ENCODE measurements at places on chromosomes 5 and 9.

DNA sequence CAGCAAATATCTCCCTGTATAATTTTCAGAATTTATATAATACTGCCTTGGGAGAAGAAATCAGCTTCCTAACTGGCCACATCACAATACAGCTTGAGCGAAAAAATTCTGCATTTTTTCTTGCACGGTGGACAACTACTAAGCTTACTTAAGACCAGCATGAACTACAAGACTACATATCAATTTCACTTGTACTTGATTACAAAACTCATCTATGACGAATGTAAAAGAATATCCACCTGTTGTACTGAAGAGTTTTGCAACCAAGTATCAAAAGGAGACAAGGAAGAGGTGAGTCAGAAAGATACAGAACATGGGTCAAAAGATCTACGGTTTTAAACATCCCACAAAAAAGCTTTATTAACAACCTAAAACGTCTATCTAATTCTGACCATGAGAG is 279.4 kb downstream of the BNC2 start:
- no peak for DNase-seq

DNA sequence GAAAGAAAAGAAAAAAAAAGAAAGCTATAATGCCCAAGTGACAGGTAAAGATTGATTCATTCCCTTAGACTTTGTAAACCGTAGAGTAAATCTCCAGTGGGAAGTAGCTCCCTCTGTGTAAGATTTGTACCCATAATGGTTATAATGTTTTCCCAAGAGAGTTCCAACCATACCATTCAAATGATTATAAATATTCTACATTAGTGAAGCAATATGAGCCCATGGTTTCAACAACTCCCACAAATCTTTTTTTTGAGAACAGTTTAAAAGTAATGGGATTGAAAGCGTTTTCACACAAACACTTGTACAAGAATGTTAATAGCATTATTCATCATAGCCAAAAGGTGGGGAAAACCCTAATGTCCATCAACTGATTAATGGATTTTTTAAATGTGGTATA is 58.0 kb downstream of the GRAMD2B start:
- no peak for DNase-seq

GRCh38 chr9:101028346-101029314 is at the start of gene PLPPR1:
TSS of gene PLPPR1 (plus strand) at chr9:101028727.
- DNase-seq, result no peak

DNA sequence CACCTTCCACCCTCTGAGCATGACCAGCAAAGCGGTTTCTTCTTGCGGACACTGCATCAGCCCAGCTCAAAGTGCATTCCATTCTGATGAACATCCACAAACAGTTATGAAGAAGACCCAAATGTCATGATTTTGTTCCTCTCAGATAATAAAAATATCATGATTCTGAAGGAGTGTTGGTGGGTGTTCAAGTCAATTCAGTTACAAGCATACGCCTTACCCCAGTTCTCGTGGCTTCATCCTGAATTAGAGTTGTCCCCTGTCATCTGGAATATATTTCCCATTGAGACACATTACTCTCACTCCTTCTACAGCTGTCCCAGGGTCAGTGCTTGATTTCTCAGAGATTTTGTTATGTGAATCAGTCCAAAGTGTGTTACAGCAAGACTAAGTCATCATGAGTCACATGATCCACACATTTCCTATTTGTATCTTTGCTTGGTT is 325.4 kb downstream of the RFX3 start:
- no peak for DNase-seq

DNA sequence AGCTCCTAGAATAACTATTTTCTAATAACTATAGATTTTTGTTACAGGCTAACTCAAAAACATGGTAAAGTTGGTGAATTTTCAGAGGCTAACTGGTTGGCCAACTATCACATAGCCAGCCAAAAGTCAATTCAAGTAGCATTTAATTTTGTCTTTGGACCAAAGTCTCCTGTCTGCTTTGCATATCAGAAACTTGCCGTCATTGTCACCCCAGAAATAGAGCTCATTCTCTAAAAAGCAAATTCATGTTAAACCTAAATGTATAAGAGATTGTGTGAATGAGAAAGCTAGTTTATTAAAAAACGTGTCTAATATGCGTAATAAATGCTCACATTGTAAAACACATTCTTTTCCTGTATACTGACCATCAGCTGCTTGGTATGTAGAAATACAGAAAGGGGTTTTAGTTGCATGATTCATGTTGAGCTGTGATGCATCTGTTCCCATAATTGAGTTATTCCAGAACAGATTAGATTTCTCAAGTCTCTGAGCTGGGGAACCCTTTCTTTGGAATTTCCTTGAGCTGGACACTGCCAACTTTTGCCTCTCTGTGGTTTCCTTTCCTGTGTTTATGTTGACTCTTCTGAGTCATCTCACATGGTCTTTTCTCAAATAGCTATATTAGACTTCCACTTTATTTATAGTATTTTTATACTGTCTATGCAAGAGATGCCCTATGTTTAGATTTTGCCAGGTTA is 7.3 kb downstream of the SRFBP1 start:
- no peak for DNase-seq

GRCh38 chr9:134983074-134983473 is 65.4 kb upstream of the FCN1 start:
- no peak for DNase-seq

DNA sequence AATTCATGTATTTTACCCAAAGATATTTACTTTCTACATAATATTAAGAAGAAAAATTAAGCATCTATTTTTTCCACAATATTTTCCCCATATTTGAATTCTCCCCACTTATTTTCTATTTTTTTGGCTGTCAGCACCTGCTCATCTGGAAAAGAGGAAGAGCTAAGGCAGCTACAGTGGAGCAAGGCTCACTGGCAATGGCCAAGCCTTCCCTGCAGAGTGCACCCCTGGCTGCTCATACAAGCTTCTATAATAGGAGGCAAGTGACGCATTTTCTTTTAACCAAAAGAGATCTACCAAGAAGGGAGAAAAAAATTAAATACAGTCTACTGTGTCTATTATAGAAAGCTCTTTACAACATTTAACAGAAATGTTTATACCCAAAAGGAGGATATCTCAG is 72.5 kb downstream of the AUH start:
- DNase-seq, result no peak

DNA sequence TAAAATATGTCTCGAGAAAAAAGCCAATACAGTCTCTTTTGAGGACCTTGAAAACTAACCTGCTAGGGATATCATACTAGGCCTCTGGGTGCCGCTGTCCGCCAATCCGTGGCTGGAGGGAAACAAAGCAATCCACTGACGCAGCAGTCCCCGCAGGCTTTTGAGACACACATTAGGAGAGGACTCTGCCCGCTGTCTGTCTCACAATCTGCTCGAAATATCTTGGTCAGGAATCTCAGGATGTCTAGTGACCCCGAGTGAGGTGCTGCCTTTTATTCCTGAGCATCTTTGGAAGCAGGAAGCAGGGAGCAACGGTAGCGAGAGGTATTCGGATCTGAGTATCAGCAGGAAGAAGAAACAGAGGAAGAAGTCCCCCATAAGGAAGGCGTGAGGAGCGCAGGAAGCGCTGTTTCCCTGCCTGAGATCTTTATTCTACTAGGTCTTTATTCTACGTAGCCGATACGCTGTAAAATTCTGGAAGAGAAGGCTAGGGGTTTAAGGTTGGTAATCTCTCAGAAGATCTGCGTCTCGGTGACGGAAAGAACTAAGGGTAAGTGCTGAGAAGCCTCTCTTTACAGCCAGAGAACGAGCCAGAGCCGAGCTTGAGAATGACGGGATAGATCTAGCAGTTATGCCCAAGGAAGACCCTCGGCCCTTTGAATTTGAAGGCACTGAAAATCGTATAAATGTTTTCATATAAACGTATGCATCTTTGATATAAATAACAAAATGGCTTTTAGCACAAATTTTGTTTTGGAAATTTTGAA is 4.0 kb upstream of the PCDHGA1 start:
- peak; percentile 66 for DNase-seq

DNA sequence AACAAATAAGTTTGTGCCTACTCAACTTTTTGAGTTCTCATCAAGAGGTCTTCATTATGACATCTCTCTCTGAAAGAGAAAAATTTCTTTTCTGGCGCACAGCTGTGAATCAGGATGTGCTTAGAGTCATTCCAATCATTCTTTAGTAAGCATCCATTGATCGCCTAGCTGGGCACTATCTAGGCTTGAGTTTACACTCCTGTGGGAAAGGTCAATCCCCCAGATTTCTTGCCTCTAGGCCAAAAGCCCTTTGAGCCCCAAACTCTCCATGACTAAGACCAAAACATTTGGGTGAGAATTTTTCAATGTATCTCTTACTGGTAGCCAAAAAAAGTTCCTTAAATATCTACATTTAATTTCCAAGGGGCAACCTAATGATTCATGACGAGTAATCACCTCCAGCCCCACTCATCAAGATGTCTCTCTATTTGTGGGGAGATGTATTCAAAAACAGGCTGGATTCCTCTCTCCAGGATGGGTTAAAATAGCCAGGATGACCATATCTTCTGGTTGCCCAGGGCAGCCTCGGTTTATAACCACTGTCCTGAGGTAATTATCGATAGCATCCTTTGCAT is 101.7 kb downstream of the GNA14 start:
- DNase-seq, result no peak

All from T-helper 2 cell treated with Interferon-gamma antibody and Interleukin-4, amounts not matched to agents 5 μg/mL and 100 μg/mL, for 36 hours (primary cell).